ENCODE measurements at places on chromosomes 2 and 18.

DNA sequence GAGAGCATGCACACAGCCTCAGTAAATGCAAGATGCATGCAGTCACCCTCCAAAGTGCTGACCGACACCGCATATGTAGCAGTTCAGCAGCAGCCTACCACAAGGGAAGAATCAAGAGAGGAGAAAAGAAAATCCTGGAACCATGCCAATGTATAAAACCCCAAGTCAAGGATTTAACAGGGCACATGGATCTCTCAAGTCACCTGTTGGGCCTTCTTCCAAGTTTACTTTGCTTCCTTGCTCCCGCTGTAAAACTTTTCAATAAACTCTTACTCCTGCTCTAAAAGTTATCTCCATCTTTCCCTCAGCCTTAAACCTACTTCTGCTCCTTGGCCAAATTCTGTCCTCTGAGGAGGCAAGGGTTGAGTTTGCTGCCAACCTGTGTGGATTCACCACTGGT is 147.8 kb upstream of the MAP2 start:
- DNase-seq: no peak

DNA sequence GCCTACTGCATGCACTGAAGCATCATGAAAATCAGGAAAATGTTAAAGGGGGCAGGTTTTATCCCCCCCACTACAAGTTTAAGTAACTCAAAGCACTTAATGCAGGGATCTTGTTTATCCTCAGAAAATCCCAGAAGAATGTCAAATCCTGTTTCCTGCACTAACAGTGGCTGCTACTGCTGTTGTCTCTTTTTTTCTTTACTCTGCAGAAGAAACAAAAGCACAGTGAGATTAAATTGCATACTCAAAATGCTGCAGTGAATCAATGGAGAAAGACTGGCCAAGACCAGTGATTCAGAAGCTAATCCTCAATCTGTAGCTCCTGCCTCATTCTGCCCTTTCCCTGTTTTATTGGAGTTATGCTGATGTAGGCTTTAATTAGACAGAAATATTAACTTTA is 332.3 kb upstream of the FIGN start:
- DNase-seq: no peak

DNA sequence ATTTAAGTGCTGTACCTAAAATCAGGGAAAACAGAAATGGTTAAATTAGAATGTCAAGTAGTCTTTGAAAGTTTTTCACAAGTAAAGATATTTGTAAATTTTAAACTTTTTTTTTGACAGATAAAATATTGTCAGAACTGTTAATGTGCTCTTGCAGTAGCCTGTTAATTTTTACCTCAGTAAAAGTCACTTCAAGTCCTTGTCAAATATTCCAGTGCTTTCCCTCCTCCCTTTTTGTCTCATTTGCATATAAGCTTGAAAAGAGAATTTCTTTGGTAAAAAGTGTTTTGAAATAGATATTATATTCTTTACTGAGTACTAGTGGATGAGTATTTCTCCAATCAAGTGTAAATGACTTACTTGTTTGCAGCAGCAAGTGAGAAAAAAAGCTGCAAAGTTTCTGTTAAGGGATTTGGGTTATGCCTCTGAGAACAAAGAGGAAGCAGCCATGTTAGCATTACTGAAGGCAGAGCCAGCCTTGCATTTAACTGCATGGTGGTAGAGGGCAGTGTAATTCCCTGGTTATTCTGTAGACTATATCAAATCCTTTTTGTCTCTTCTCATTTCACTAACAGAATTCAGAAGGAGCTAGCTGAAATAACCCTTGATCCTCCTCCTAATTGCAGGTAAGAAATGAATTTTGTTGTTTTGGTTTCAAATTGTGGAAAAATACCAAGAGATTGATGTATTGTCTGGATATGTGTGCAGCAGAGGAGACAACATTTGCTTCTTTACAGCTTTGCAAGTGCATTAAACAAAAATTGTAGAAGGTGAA is 3.2 kb downstream of the UBE2E3 start:
- DNase-seq: peak; percentile 67

- peak; percentile 9 for DNase-seq
Measured at GRCh38 chr18:33210575-33211189, 229.8 kb downstream of the CCDC178 start.

- DNase-seq: no peak
Measured at GRCh38 chr2:189375842-189376241, 65.4 kb upstream of the WDR75 start.

- DNase-seq: no peak
Measured at GRCh38 chr2:42840760-42841159, 48.4 kb upstream of the HAAO start.

DNA sequence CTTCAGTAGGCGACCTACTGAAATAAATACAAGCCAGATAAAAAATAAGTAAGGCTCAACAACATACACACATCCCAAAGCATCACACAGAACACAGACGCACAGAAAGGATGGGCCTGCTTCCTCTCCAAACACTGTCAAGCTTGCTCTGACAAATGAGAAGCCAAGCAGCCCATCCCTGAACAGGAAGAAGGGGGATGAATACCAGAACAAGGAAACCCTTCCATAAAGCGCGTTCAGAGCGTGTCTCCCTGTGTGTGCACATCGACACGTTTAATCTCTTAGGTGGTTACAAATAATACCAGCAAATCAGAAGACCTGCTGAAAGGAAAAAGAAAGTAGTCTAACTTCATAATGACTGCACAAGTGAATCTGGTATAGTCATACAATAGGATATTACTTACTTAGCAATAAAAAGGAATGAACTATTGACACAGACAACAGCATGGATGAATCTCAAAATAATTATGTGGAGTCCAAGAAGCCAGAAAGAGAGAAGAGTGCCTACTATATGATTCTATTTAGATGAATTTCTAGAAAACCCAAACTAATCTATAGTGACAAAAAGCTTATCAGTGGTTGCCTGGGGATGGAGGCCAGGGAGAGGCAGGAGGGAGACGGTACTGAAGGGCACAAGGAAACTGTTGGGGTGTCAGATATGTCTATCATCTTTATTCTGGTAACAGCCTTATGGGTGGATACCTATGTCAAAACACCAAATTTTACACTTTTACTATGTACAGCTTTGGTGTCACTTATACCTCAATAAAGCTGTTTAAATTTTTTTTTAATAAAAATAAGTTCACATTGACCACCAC is 26.8 kb downstream of the MBOAT2 start:
- peak; percentile 53 for DNase-seq

DNA sequence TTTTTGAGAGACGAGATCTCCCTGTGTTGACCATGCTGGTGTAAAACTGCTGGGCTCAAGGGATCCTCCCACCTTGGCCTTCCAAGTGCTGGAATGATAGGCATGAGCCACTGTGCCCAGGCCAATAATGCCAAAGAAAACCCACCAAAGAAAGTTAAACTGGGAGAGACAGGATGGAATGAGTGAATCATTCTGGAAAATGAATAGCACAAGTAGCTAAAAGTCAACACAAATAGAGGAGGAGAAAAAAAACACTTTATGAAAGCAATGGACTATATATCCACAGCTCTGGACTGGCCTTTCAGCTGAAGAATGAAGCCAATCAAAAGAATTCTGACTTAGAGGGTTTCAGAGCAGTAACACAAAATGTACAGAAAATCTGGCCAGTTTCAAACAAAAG is 23.9 kb downstream of the IAH1 start:
- no peak for DNase-seq

DNA sequence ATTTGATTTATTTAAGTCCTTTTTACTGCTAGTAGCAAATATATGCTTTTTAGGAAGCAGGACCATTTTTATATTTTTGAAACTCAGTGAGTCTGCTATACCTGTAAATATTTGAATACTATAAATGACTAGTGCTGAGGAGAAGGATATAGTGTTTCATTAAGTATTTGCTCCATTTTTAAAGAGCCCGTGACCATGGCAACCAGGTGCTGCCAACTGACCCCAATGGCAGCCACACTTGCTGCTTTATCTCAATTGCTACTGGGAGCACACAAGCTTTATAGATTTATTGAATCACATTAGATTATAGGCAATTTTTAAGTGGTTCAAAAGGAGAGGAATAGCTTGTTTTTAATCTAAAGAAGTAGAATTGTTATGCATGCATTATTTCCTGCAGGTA is 142.0 kb downstream of the SCG2 start:
- DNase-seq: no peak

DNA sequence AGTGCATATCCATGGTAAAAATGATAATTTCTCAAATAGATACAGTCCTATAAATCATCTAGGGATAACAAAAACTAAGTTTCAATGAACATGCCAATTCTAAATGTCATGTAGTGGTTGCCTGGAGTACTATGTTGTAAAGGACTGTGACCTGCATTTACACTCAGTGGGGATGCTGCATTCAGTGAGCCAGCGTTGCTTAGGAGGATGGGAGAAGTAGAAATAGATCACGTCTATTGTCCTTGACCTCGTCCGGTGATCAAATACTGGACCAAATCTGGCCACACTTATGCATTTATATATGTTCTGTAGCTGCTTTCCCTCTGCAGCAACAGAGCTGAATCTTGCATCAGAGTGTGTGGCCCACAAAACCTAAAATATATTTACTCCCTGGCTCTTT is 139.0 kb upstream of the ETAA1 start:
- no peak for DNase-seq

DNA sequence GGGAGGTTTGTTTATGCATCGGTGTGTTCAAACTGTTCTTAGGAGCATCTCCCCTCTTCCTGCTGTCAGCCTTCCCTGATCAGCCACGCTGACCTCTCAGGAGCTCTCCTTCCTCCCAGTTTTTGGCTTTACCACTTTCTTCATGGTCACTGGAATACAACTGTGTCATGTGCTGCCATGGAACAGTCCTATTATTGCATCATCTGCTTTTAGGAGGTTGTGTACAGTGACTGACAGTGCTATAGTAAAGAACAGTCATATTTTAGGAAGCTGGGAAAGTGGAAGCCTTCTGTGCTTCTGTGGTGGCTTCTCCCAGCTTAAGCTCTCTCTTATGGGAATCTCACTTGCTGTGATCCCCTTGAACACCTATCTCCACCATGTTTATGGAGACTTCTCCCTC is 165.5 kb downstream of the TPGS2 start:
- DNase-seq: peak; percentile 22

DNA sequence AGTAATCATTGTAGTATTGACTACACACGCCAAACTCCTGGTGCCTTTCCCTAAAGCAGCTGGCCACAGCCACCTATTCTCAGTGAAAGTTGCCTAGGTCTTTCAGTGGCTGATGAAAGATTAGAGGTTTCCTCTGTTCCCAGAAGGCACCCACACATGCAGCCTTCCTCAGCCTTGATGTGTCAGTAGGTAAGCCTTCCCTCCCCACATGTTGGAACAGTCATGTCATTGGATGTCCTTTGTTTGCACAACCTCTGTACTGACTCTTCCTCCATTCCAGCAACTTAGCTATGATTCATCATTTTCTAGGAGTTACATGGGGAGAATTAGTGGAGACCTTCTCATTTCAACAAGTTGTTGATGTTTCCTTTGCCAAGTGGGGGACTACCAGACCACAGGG is 630.8 kb upstream of the SLC39A10 start:
- no peak for DNase-seq

GRCh38 chr2:8379549-8379948 is 302.3 kb upstream of the ID2 start:
- no peak for DNase-seq

DNA sequence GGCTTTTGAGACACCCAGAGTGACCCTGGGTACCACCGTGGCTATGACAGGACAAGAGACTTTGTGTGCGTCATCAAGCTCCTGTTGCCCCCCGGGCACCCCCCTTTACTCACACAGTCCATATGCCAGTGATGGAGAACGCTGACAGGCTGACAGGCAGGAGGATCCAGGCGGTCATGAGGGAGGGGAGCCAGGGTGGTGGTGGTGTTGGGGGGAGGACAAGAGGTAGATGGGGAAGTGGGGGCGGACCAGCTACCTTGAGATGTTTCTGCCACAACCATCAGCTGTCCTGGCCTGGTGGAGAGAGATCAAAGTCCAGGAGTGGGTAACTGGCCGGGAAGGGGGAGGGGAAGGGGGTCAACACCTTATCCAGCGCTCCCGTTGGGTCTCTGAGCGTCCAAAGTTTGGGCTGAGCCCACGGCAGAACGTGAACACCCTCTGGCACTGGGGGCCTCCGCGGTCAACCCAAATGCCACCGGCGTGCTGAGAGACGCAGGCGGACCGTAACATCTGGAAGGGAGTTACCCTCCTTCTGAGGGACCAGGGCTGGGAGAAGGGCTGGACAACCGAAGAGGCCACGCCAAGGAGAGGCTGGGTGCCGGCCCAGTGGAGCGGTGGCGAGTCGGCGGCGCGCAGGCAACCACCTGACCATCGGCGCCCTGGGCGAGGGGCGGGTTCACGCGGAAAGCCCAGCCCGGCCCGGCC is 575 bp downstream of the TMEM150A start:
- peak; percentile 35 for DNase-seq

DNA sequence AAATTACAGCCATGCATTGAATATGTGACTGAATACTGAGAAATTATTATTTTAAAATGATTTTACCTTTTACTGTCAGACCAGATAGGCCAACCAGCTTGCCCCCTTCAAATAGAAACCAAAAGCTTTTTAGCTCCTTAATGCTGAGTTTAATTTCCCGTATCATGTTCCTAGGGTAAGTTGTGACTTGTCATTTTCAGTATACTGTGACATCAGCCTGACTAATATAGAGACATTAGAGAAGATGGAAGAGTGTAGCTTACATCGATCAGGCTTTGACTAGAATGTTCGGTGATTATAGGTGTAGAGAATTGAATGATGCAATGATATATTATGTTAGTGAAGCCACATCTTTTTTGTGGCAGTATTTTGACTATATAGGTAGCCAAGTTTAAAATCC is 50.6 kb upstream of the ZEB2 start:
- no peak for DNase-seq

DNA sequence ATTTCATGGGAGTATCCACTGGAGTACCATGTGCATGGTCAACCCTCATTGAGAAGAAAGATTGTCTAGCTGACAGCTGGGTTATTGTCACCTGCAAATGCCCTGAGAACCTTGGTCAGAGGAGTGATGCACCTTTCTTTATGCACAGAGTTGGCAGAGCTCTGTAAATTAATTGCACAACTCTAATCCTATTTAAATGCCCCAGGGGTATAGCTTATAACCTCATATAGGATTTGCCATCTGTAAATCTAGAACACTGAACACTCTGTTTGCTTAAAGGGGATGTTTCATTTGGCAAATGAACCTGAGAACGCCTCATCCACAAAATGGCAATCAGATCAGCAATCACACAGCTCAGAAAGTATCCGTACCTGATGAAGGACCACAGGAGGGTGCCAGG is 71.8 kb upstream of the SP5 start:
- no peak for DNase-seq

Measured in amniotic epithelial cell (primary cell).